ENCODE measurements at places on chromosomes 16 and 17. TPM values are rescaled to one million over a fixed set of nuclear protein-coding genes. Genes with fewer than 3 reads are reported as not detected.

Gene SLC2A4
- total RNA-seq = 0.68 TPM

- ATAC-seq = no peak
These were observed 8.7 kb upstream of the PRKCB start for GRCh38 chr16:23827057-23827456.

GRCh38 chr16:21959050-21959449 lies 5.9 kb downstream of the UQCRC2 start:
- ATAC-seq = no peak

DNA sequence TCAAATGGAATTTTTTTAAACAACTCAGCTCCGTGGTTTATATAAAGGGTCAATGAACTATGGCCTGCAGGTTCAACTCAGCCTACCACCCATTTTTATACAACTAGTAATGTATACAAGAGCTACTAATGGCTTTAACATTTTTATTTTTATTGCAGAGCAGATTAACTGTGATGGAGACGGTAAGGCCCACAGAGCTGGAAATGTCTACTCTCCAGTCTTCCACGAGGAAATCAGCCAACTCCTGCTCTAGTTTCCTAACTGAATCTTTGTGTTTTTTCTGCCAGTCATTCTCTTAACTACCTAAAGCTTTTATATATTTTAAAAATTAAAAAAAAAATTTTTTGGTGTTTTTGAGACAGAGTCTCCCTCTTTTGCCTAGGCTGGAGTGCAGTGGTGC lies 385.1 kb upstream of the MAF start:
- ATAC-seq = no peak

Gene GP2
- not detected for total RNA-seq

- ATAC-seq = peak; percentile 24
These were observed 1.9 kb downstream of the HNF1B start for GRCh38 chr17:37742762-37743611.

DNA sequence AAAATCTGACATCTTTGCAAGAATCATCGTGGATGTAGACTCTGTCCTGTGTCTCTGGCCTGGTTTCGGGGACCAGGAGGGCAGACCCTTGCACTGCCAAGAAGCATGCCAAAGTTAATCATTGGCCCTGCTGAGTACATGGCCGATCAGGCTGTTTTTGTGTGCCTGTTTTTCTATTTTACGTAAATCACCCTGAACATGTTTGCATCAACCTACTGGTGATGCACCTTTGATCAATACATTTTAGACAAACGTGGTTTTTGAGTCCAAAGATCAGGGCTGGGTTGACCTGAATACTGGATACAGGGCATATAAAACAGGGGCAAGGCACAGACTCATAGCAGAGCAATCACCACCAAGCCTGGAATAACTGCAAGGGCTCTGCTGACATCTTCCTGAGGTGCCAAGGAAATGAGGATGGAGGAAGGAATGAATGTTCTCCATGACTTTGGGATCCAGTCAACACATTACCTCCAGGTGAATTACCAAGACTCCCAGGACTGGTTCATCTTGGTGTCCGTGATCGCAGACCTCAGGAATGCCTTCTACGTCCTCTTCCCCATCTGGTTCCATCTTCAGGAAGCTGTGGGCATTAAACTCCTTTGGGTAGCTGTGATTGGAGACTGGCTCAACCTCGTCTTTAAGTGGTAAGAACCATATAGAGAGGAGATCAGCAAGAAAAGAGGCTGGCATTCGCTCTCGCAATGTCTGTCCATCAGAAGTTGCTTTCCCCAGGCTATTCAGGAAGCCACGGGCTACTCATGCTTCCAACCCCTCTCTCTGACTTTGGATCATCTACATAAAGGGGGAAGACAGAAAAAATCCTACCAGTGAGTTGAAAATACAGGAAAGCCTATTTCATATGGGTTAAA lies at the start of gene G6PC1:
G6PC1 (plus strand) TSS at position 340 of the 872 bp plus-strand sequence; CDS start at position 418, 78 bp downstream.
- no peak for ATAC-seq

Gene IRX6
- total RNA-seq = 0.08 TPM

- no peak for ATAC-seq
These were observed 1.9 kb downstream of the CDH11 start for GRCh38 chr16:65119901-65120401.

Gene TMED6
- total RNA-seq = 0.52 TPM

GRCh38 chr17:77693776-77694175 lies 264.7 kb upstream of the TNRC6C start:
- ATAC-seq = no peak

Gene ADAMTS18
- not detected for total RNA-seq

DNA sequence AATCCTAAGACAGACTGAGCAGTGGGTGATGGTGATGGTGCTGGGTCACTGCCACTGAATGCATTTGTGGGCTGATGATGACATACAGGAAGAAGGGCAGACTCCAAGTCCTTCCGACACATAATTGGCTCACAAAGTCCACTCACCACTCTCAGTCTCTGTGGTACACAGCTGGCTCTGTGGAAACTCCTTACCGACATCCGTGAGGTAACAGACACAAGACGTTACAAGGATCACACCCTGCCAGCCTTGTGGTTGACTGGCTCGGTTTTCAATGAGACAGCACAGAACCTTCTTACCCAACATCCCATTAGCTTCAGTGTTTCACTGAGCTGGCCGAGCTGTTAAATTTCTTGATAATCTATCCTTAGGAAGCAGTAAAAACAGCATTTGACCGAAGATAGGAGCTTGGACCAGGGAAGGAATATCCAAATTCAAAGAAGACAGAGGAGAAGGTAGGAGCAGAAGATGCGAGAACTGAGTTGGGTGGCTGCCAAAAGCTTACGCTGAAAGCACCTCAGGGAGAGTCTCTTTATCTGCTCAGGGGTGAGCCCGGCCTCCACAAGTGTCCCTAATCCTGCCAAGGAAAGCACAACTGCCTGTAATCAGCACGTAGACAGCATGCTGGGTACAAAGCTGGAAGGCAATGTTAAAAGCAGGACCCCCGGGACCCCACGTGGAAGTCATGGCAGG lies 5.5 kb upstream of the MXRA7 start:
- ATAC-seq = peak; percentile 42

Gene JPT1
- total RNA-seq = 328 TPM

DNA sequence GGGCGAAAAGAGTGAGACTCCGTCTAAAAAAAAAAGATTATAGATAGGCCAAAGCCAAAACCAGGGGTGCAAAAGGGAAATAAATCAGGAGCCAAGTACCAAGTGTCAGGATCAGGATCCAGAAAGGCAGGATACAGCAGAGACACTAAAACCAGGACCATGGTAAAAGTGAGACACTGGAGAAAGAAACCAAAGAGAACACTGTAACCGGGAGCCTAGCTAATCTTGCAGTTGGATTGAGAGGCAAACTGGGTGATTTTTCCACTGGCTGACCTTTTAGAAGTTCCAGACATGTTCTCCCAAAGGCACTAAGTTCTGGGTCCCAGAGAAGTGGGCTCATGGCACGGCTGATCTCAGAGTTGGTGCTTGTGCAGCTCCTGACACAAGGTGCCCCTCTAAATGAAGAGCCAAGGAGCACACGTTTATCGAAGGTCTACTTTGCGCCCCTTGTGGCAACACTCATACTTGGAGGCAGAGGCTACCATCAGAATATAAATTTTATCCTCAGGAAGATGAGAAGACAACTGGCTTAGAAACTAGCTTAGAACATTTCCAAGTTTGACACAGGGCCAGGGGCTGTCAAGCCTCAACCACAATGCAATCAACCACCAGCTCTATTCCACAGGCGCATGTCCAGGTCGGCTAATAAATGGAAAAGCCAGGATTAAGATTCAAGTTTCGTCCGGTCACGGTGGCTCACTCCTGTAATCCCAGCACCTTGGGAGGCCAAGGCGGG lies 27.5 kb upstream of the HELZ start:
- no peak for ATAC-seq
